ENCODE measurements at places on chromosomes 16 and 17.

- peak; percentile 93 for DNase-seq
These were observed at the start of gene SNX11 for GRCh38 chr17:48107137-48108055. SNX11 (plus strand) TSS chr17:48107766; CDS start chr17:48112044, 4,278 bp downstream.

DNA sequence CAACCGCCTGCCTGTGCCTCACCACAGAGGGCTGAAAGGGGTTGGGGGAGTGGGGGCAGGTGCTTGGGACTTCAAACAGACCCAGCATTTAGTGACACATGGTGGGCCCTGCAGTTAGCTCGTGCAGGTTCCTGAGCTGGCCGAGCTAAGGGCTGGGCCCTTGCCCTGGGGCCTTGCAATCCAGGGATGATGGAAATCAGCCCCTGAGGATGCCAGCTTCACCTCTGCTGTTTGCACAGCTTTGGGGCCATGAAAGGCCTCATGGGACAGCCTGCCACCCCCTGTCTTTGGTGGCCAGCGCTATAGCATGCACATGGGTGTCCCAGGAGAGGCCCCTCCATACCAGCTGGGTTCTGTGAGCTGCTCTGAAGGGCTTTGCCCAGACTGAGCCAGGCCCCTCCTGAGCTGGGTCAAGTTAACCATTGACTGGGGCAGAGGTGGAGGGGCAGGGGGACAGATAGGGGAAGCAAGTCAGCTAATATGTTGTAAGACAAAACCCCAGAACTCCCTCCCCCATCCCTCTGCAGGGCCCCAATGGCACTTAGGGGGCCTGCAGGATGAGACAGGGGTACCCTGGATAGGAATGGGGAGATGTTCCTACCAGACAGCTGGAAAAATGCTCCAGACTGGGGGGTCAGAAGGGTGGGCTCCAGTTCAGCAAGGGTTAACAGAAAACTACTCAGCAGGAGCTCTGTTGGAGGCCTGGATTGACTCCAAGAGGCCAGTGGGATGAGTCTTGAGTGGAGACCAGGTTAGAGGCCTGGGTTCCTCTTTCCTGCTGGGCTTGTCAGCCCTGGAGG, 692 bp downstream of the PRR15L start:
- no peak for DNase-seq

- no peak for DNase-seq
These were observed 10.5 kb upstream of the PPP1R27 start for GRCh38 chr17:81845361-81845760.

DNA sequence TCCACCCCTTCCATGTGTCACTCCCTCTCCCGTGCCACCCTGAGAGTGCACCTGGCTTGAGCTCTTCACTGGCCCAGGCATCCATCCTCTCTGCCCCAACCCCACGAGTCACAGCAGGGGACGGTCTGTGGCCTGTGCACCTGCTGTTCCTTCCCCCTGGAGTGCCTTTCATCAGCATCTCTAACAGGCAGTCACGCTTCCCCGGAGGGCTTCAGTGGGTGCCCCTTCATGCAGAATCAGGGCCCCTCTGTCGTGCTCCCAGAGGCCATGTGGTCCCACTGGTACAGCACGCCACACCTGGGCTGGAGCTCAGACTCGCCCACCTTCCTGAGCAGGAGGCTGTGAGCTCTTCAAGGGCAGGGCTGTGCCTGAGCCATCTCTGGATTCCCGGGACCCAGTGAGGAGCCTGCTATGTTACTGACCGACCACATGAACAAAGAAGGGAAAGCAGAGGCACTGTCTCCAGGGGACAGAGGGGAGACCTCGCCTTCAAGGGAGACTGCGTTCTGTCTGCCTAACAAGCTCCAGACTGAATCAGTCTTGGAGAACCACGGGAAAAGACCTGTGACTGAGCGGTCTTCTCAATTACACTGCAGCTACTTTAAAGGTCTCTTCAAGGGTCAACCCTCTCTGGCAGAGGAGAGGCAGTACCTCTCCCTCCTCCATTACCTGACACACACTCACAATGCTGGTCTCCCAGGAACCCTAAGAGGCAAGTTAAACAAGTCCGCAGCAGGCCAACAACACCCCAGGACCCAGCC, 78.8 kb upstream of the DOC2B start:
- no peak for DNase-seq

- DNase-seq = no peak
These were observed 289.9 kb downstream of the CPPED1 start for GRCh38 chr16:12513791-12514175.

DNA sequence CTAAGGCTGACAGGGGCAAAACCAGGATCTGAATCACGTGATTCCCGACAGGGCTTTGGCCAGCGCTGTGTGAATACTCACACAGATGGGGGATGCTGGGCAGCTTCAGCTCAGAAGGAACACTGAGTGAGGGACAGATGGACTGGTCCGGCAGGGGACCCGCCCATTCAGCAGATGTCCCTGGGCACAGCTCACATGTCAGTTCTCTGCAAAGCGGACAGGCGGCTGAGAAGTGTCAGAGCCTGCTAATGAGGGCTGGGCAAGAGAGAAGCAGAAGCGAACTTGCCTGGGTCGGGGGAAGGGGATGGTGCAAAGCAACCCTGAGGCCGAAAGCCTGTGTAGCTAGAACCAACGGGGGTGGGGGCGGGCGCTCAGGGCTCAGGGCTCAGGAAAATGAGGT, 11.9 kb upstream of the GLIS2 start:
- DNase-seq = no peak

DNA sequence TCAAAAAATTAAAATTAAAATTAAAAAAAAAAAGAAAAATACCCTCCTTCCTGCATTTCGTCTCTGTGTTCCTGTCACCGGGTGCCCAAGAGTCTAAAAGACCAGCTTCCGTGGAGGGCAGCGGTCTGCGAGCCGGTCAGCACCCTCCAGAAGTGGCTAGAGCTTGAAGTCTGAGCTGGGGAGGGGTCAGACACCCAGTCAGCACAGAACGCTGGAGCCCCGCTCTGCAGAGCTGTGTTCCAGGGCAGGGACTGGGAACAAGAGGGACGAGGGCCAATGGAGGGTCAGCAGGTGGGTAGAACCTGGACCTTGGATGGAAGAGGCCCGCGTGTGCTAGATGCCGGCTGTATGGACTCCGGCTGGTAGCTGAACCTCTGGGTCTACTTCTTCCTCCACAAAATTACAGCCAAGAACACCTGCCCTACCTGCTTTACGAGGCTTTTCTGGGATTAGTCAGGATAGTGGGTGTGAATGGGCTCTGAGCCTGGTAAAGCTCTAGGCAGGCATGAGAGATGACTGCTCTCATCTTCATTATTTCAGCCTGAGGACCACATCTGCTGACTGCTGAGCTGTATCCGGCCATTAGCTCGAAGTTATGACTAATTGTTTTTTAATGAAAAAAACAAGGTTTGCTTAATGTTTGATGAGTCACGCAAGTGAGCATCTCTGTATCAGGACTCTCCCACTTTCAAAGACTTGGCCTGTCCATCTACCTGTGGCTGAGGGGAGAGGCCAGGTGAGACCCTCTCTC, 5.9 kb downstream of the TRPV1 start:
- DNase-seq = no peak

DNA sequence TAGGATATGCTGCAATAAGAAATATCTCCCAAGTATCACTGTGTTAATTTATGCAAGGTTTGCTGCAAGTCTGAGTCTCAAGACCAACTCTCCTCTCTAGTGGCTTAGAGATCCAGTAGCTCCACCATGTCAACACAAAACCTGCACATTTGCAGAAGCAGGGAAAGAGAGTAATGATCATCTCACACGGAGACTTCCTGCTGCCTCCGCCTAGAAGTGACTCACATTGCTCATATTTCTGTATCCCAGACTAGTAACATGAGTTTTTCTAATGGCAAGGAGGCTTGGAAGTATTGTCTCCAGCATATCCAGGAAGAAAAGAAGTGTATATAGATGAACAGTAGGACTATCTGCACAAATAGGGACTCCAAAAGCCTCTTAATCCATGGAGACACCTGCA, 15.0 kb upstream of the IRX6 start:
- DNase-seq = no peak

DNA sequence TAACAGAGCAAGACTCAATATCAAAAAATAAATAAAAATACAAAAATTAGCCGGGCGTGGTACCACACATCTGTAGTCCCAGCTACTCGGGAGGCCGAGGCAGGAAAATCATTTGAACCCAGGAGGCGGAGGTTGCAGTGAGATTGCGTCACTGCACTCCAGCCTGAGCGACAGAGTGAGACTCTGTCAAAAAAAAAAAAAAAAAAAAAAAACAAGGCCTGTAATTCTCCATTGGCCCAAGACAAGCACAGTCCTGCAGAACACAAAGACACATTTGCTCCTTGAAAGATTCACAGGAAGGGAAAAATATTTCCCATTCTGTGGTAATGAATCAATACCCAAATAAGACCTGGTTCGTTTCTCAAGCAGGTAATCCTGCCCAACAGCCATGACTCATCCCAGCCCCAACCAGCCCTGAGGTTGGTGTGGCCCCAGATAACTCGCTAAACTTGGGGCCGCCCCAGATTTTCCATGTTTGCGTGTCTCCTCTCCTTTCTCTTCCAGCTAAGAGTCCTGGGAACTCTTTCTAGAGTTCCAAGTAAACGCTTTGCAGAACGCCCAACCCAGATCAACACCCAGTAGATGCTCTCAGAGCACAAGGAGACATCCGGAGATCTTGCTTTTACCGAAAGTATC, 40.3 kb upstream of the SNN start:
- DNase-seq = no peak

DNA sequence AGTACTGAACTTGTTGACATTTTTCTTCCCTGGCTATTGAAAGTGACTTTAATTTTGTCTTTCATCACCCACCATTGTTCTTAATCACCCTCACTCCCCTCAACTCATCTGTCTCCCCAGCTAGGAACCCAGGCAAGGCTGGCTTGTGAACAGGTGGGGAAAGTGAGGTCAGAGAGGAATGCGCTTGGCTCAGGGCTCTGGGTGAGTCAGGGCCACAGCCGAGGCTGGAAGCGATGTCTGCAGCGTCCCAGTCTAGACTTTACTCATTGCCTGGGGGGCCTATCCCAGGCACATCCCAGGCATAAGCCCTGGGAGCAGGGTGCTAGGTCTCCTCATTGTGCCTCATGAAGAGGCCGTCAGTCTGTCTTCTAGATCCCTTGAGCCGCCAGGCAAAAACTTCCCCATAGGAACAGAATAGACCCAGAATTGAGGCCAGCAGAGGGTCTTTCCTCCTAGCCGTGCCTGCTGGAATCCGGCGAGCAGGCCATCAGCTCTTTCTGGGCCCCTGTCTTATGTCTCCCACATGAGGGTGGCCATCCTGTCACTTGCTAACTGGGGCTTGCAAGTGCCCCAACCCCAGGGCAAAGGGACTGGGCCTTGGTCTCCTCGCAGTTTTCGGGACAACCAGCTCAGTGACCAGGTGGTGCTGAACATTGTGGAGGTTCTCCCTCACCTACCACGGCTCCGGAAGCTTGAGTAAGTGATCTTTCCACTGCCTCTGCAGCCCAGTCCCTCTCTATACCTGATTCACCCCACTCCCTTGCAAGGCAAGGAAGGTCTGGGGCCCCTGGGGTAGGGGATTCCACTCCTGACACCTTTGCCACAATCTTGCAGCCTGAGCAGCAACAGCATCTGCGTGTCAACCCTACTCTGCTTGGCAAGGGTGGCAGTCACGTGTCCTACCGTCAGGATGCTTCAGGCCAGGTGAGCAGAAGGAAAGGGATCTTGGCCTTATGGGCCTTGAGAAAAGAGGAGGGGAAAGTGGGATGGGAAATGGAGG, 40.1 kb downstream of the NLRC5 start:
- no peak for DNase-seq

GRCh38 chr16:81590714-81591544, 146.3 kb downstream of the CMIP start:
- DNase-seq = no peak

DNA sequence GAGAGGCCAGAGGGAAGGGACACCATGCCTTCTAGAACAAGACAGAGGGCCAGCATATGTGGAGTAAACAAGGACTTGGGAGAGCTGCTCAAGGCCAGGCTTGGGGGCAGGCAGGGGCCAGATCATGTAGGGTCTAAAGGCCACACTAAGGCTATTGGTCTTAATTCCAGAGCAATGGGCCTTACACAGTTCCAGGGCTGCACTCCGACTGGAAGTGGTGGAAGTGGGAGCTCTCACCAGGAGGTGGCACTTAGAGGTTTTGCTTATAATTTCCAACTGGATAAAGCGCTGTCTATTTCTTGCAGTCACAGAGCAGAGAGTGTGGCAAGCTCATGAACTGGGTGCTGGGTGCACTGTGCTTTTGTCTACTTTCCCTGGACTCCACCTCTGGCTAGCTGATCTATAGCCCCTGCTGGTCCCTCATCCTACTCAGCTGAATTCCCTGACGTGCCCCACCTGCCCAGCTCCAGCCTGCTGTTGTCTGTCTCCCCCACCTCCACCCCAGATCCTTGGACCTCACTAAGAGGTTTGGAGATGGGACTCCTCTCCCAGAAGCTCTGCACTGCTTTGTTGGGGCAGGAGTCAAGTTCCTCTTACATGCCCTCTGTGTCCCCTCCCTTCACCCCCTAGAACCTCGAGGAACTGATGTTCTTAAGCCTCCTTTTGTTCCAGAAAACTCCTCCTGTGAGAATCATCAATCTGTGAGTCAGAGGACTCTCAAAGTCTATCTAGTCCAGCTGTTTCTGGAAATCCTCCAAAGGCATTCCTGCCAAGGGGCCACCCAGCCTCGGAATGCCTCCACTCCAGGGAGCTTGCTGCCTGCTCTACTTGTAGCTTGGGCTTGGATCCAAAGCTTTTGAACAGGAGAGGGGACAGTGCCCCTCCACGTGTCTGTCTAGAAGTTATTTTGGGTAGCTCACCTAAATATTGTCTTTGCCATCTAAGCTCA, 48.1 kb upstream of the KSR1 start:
- no peak for DNase-seq

- DNase-seq = no peak
These were observed 24.2 kb upstream of the ABCA9 start for GRCh38 chr17:69084911-69085310.

DNA sequence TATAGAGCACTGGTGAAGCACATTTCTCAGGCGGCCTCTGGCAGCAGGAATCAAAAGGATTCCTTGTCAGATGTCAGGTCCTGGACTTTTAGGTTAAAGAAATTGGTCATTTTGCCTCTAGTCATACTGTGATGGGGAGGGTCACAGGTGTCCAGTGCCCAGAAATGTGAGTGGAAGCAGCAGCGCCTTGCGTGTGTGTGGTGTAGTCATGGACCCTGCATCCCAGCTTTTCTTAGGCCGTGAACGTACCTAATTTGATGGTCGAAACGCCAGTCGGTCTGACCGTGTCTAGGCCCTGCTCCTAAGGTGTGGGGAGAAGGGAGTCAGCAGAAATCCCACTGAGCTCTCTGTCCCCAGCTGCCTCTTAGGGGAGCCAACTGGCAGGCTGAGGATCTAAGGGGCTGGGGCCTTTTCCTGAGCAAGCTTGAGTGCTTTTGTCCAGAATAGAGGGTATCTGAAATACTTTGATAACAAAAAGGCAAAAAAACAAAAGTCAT, 32.0 kb downstream of the POLR3E start:
- DNase-seq = no peak

GRCh38 chr17:10105513-10106001, 92.8 kb downstream of the GAS7 start:
- no peak for DNase-seq

DNA sequence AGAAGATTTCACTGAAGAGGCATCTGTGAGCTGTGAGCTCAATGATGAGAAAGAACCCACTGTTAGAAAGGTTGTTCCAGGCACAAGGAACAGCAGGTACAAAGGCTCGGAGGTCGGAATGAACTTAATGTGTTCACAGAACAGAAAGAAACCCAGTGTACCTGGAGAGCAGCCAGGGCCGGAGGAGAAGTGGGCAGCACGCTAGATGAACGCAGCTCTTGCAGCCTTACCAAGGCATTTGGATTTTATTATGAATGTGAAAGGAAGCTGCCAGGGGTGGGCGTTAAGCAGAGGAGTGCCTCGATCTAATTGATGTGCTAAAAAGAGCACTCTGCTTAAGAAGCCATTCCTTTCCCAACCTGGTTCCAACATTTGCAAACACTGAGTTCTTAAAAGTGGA, 19.0 kb downstream of the EEF2K start:
- no peak for DNase-seq

- no peak for DNase-seq
These were observed 8.3 kb downstream of the XYLT2 start for GRCh38 chr17:50354198-50354597.

Data from stimulated activated CD4-positive, alpha-beta T cell treated with anti-CD3 and anti-CD28 coated beads, Interleukin-1b, Interleukin-23, amount 100 ng/mL, for 48 hours (primary cell).